ENCODE measurements at places on chromosomes 5 and 9.

- no peak for DNase-seq
These were observed 167.7 kb upstream of the RPS23 start for GRCh38 chr5:82445726-82446335.

DNA sequence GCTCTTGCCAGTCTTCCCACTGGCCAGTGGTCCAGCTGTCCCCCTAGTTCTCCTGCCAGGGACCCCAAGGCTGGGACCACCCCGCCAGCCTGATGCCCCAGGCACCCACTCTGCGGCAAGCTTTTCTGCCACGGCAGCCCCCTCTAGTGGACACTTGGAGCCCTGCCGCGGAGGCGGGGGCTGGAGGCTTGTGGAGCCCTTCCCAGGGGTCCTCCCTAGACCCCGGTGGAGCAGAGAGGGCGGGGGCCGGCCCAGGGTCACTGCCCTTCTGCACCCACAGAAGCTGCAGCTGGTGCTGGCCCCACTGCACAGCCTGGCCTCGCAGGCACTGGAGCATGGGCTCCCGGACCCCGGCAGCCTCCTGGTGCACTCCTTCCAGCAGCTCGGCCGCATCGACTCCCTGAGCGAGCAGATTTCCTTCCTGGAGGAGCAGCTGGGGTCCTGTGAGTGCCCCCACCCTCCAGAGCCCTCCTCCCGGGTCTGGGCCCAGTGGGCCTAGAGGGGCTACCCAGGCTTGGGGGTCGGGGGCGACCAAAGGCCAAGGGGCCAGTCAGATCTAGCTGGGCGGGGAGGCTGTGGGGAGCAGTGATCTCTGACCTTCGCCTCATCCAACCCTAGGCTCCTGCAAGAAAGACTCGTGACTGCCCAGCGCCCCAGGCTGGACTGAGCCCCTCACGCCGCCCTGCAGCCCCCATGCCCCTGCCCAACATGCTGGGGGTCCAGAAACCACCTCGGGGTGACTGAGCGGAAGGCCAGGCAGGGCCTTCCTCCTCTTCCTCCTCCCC lies 9.1 kb downstream of the EGFL7 start:
- DNase-seq, result peak; percentile 78

GRCh38 chr9:27433631-27434325 lies 90.3 kb upstream of the IFNK start:
- DNase-seq, result no peak

- DNase-seq, result peak; percentile 74
These were observed 671 bp downstream of the LRRC26 start for GRCh38 chr9:137168904-137169856.

DNA sequence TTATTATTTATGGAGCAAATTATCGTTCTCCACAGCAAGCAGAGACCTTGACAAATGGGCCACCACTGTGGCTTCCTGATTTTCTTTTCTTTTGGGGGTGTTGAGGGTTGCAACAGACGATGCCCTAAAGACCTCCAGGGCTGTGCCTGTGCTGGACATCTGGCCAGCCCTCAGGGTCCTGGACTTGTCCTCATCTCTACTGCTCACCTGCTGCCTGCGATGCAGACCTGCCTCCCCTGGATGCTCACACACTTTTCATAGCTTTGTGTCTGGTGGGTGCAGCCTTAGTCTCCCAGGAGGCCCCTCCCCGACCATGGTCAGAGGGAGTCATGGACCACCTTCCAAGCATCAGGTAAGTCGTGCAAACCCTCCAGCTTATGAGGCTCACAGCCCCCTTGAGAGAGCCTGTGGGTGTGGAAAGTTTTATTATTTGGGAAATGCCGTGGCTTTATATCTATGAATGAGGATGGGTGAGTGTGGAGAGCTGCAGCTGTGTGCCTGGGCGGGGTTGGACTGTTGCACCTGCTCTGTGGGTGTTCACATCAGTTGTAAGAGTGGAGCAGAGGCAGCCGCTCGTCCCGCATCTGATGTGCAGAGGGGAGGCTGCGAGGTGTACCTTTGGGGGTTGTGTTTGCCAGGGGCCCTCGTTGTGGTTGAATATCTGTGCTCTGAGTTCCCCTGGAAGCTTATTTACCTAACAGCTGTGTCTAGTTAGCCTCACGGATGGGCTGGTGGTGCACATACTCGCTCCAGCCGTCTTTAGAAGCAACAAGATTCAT lies 126.3 kb upstream of the IRX4 start:
- DNase-seq, result no peak

DNA sequence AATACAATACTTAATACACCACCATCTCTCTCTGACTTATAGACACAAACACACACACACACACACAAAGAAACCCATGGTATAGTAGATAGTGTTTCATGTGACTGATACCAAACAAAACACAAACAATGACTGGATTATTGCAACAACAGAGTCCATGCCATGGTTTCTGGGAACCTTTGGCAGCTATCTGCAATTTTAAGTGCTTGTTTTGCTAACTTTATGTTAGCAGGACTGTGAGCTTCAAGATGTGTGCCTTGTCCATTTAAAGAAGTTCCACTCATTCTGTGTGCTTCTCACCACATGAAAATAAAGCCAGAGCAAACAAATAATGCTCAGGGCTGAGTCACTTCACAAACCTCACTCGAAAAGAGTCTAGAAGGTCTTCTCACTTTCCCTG lies 15.1 kb upstream of the LURAP1L start:
- DNase-seq, result no peak

- peak; percentile 81 for DNase-seq
These were observed 159.3 kb downstream of the NR3C1 start for GRCh38 chr5:143244000-143244736.

DNA sequence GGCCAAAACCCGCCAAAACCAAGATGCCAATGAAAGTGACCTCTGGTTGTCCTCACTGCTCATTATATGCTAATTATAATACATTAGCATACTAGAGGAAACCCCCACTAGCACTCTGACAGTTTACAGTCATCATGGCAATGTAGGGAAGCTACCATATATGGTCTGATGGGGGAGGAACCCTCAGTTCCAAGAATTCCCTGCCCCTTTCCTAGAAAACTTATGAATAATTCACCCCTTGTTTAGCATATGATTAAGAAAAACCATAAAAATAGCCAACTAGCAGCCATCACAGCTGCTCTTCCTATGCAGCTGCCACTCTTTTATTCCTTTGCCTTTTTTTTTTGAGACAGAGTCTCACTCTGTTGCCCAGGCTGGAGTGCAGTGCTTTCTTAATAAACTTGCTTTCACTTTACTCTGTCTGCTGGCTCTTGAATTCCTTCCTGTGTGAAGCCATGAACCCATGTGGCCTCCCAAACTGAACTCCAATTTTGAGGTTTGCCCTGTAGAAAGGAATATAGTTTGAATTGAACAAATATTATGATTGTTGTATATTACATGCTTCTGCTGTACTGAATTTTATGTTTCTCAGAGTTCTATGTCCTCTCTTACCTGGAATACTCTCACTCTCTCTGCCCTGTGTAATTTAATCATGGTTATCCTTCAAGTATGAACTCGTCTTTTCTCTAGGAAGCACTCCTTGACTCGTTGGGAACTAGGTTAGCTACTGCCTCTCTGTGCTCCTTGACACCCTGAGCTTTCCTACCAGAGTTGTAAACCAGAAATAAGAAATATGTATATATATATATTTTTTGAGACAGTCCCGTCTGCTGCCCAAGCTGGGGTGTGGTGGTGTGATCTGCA lies 59.8 kb downstream of the KIAA1958 start:
- DNase-seq, result no peak

DNA sequence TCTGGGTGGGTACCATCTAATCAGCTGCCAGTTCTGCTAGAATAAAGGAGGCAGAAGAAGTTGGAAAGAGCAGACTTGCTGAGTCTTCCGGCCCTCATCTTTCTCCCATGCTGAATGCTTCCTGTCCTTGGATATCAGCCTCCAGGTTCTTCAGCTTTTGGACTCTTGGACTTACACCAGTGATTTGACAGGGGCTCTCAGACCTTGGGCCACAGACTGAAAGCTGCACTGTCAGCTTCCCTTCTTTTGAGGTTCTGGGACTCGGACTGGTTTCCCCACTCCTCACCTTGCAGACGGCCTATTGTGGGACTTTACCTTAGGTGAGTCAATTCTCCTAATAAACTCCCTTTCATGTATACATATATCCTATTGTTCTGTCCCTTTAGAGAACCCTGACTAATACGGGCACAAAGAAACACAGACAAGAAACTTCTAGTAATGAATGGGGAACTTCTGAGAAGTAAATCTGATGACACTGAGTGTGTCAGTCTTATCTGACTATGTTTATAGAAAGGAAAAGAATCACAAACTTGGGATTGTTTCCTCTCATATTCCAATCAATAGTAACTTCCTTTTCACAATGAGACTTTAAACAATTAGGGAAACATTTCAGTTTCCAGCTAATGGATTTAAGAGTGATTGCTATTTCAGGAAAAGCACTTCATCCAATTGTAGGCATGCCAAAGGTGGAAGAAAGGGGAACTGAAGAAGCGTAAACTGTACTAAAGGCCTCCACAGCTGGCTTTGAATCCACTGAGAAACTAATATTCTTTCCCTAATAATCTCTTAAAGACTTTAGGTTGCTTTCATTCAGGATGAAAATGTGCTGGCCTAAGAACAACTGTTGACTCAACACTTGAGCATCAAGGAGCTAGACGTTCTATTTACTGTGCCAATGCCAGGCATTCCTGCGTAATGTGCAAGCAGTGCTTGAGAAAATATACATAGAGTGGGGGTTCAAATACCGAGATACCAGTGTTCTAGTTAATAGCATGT lies 127.9 kb upstream of the PTGER4 start:
- DNase-seq, result peak; percentile 91

GRCh38 chr5:97618721-97619120 lies 435.7 kb upstream of the RIOK2 start:
- DNase-seq, result no peak

- DNase-seq, result peak; percentile 57
These were observed 18.0 kb downstream of the DNLZ start for GRCh38 chr9:136345281-136346156.

GRCh38 chr9:130111786-130112537 lies 58.3 kb downstream of the GPR107 start:
- DNase-seq, result no peak

DNA sequence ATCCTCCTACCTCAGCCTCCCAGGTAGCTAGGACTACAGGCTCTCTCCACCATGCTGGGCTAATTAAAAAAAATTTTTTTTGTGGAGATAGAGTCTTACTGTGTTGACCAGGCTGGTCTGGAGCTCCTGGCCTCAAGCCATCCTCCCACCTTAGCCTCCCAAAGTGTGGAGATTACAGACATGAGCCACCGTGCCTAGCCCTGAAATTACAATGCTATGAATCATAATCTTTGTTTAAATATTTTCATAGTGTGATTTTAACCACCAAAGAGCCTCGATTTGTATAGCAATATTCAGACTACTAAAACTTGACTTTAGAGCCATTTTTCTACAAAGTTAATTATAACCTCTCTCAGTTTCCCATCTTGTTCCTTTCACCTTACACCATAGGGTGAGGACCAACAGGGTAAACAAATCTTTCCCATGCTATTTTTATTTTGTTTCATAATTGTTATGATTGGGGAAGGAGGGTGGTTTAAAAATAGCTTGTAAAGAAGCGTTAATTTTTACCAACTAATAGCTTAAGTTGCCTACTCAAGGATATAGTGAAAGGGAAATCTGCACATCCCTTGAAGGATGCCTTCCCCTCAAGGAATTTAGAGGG lies 32.7 kb downstream of the UBE2D2 start:
- peak; percentile 40 for DNase-seq

GRCh38 chr9:127970401-127971313 lies 10.1 kb downstream of the EEIG1 start:
- DNase-seq, result no peak

GRCh38 chr5:154190595-154191304 lies at the start of gene GALNT10:
GALNT10 (plus strand) TSS chr5:154190733; CDS start chr5:154190867, 134 bp downstream.
- DNase-seq, result peak; percentile 68

- no peak for DNase-seq
These were observed 703.9 kb downstream of the BRINP1 start for GRCh38 chr9:118665226-118665919.

DNA sequence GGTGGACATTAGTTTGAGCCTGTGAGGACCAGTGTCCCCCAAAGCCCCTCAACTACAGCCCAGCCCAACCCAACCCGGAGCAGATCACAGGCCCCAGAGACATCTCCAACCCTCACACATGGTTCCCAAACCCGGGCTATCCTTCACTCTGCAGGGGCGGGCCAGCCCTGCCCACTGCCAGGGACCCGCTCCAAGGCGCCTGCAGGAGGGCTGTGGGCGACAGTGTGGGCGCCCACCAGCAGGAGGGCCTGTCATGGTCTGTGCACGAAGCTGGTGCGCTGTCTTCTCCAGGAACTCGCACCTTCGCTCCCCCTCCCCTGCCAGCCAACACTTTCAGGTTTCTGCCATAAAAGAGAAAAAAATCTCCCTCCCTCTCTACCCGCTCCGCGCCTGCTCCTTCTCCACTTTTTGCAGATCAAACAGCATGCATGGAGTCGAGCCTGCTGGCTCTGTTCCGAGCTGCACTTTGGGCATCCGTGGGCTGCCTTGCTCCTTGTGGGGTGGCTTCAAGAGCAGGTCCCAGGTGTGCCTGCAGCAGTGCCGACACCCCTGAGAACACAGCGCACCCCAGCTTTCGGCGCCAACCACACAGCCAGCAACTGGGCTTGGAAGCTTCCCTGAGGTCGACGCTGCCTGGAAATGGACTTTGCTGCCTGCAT lies 133.7 kb upstream of the PPP1R26 start:
- no peak for DNase-seq

GRCh38 chr9:92762781-92763708 lies 1.6 kb downstream of the BICD2 start:
- DNase-seq, result no peak

DNA sequence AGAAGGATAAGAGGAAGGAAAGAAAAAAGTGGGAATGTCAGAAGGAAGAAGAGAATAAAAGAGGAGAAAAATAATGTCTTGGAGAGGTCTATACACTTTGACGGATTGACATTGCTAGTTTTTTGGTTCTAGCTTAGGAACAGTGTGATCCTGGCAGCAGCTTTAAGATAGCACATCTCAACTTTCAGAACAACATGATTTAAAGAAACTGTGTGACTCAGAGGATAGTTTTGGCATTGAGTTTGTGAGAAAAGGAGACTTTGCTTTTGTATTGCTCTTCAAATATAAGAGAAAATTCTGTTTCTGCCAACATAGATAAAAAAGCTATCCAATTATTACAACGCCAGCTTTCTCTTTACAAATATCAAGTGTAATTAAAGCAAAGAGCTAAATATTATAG lies 260.7 kb upstream of the ARRDC3 start:
- DNase-seq, result no peak

DNA sequence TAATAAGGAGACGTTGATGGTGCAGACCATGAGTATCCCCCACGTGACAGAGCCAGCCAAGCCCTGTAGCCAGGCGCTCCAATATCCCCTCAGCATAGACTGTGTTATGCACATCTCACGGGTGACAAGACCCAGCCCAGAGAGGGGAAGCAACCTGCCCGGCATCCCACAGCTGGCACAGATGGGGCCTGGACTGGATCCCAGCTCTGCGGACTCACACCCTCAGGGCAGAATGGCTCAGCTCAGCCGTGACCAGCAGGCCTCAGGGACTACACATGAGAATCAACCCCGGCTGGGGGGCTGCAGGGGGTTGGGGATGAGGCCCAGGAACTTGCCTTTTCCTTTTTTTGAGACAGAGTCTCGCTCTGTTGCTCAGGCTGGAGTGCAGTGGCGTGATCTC lies 11.7 kb downstream of the FIBCD1 start:
- no peak for DNase-seq

Data from A549 (cell line).